ENCODE measurements at places on chromosomes 7 and 10. TPM values are rescaled to one million over a fixed set of nuclear protein-coding genes. Genes with fewer than 3 reads are reported as not detected.
A peak's percentile ranks its signal among the peaks of the same experiment; 100 is the strongest.

DNA sequence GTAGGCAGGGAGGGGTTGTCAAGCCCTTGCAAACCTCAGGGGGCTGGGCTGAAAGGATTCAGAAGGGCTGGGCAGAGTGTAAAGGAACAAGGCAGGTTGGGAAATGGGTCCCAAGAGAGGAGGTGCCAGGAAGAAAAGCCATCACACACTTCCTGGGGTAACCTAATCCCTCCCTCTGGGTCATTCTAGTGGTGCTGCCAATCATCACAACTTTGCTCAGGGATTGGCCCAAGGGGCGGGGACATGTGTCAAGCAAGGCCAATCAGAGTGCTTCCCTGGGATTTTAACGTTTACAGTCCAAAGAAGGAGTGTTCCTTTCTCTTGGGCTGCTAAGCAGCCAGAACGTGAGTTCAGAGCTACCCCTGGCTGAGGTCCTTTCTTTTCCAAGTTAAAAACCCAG lies 57.1 kb upstream of the NPTX2 start:
- H3K36me3 ChIP-seq, result no peaks in the 10 kb centered on the region
- peaks cover 25% of the 10 kb centered on the region for H3K27me3 ChIP-seq

DNA sequence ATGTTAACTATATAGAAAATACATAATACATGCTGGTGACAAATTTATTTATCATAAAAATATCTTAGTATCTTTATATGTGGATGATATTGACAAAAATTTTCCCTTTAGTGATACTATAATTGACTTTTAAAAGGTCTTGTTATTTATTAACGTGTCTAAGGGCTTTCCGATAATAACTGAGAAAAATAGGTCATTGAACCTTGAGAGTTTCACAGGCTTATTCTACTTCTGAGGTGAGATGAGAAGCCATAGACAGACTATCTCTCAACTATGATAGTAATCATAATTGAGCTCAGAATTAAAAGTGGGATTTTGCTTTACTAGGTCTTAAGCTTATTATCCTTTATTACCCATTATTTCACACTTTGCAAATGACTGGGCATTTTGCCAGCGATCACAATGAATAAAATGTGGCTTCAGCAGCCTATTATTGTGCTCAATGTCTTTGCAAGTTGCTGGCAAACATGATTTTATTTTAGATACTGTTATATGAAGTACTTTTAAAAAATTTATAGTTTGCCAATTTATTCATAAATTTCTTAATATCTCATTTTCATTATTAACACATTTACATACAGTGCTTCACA lies 574.5 kb downstream of the ZWINT start:
- no peaks in the 10 kb centered on the region for H3K36me3 ChIP-seq
- H3K27me3 ChIP-seq, result no peaks in the 10 kb centered on the region
- DNase-seq, result no peak

DNA sequence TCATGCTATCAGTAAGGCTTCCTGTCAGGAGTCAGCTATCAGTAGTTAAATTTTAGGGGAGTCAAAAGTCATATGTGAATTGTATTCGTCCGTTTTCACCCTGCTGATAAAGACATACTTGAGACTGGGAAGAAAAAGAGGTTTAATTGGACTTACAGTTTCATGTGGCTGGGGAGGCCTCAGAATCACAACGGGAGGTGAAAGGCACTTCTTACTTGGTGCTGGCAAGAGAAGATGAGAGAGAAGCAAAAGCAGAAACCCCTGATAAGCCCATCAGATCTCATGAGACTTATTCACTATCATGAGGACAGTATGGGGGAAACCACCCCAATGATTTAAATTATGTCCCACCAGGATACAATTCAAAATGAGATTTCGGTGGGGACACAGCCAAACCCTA lies 47.1 kb downstream of the KLF6 start:
- H3K4me3 ChIP-seq, result no peak overlapping the region
- H3K4me1 ChIP-seq, result peaks cover 1% of the 10 kb centered on the region
- no peaks in the 10 kb centered on the region for H3K27me3 ChIP-seq
- H3K27ac ChIP-seq, result no peak overlapping the region
- DNase-seq, result no peak
- H3K36me3 ChIP-seq, result no peaks in the 10 kb centered on the region

DNA sequence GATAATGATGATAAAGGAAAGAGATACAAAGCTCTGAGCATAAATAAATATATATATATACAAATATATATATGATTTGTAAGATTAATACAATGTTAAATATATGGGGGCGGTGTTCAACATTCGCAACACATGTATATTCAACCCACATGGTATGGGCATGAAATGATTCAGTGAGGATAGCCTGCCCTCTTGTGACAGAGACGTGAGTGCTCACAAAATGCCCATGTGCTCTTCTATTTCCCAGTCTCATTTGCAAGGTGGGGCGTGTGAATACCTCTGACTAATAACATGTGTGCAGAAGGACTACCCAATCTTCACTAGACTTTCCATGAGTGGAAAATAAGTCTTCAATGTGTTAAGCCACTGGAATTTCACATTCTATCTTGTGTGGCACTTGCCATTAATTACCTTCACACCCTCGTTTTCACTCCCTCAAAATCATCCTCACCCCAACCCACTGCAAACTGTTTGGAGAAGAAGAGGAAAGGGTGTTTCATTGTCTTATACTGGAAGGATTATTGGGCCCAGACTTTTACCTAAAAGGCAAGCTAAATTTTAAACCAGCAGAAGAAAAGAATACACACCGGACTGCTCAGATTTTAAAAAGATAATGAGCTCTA lies 26.9 kb downstream of the ASAH2 start:
- no peaks in the 10 kb centered on the region for H3K4me1 ChIP-seq
- peak; percentile 19 for DNase-seq
- peaks cover 10% of the 10 kb centered on the region for H3K27me3 ChIP-seq

DNA sequence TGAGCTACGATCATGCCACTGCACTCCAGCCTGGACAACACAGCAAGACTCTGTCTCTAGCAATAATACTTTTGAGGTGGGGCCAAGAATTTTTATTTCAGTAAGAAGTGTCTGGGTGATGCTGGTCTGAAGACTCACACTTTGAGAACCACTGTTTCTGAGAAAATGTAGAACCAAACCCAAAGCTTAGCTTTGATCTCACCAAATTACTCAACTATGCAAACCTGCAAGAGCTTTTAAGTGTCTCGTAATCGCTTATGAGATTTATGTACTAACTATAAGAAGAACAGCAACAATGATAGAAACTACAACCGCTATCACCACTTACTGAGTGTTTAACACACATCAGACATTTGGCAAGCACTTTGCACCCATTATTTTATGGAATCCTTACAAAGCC lies 29.5 kb downstream of the APBB1IP start:
- peaks cover 97% of the 10 kb centered on the region for H3K4me1 ChIP-seq
- H3K36me3 ChIP-seq, result peaks cover 11% of the 10 kb centered on the region
- peak overlapping the region; percentile 91 for H3K27ac ChIP-seq
- peak overlapping the region; percentile 58 for H3K4me3 ChIP-seq
- peak; percentile 40 for DNase-seq
- H3K27me3 ChIP-seq, result no peaks in the 10 kb centered on the region

DNA sequence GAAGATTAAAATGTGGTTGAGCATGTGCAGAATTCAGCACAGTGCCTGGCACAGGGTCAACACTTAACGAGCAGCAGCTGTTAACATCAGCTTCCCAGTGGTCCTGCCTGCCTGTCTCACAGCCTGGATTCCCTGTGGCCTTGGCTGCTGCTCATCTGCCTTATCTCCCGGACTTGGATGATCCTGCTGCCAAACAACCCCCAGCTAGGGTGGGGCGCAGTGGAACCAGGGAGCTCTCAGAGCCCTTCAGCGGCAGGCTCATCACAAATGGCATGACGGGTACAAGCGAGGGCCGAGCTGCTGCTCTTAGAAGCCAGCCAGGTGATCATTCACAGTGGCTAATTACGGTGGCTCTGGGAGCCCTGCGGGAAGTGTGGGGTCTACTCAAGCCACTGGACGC lies 13.0 kb upstream of the SMARCD3 start:
- DNase-seq, result no peak
- H3K4me3 ChIP-seq, result no peak overlapping the region
- no peaks in the 10 kb centered on the region for H3K4me1 ChIP-seq
- no peak overlapping the region for H3K27ac ChIP-seq
- no peaks in the 10 kb centered on the region for H3K27me3 ChIP-seq

DNA sequence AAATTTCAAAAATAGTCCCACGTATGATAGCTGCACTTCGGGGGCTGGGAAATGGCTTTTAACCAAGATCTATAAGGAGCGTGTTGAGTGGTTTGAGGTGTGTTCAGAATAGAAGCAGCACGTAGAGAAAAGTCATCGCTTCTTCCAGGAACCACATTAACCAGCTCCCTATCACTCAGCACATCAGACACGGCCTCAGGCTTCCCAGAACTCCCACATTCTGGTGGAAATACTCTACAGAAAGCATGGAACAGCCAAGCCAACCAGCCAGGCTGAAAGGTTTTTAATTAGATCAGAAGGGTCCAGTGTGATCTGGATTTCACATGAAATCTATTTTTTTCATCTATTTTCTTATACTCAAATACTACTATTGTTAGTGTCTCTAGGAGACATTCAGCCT lies 231.5 kb upstream of the NRP1 start:
- no peak for DNase-seq
- no peaks in the 10 kb centered on the region for H3K4me1 ChIP-seq
- no peaks in the 10 kb centered on the region for H3K36me3 ChIP-seq
- peaks cover 15% of the 10 kb centered on the region for H3K27me3 ChIP-seq

DNA sequence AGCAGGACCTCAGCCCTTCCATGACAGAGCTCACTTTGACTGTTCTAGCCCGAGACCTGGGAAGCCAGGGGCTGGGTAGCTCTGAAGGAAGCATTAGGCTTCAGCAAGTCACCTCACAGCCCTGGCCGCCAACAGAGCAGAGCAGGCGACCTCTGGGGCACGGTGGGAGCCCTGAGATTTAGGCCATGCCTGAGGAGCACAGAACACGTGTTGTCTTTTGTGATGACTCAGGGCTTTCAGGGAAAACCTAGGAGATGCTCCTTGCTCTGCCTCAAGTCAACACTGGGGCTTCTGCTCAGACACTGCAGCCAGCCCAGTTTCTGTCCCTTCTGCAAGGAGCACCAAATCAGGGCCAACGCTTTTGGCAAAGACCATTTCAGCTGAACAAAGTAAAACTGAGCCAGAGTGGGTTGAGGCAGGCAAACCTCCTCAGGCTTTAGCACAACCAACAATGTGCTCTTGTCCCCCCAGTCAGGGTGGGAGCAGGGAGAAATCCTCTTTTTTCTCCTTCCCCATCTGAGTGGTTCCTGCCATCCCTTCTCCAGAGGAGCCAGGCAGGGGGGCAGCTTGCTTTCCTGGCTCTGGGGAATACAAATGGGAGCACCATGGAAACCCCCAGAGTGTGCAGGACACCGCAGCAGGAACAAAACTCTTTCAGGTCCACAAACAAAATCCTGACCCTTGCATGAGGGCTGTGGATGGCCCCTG lies 14.4 kb downstream of the CAMK2G start:
- peak overlapping the region; percentile 93 for H3K27ac ChIP-seq
- no peaks in the 10 kb centered on the region for H3K27me3 ChIP-seq
- H3K36me3 ChIP-seq, result no peaks in the 10 kb centered on the region
- no peak for DNase-seq

DNA sequence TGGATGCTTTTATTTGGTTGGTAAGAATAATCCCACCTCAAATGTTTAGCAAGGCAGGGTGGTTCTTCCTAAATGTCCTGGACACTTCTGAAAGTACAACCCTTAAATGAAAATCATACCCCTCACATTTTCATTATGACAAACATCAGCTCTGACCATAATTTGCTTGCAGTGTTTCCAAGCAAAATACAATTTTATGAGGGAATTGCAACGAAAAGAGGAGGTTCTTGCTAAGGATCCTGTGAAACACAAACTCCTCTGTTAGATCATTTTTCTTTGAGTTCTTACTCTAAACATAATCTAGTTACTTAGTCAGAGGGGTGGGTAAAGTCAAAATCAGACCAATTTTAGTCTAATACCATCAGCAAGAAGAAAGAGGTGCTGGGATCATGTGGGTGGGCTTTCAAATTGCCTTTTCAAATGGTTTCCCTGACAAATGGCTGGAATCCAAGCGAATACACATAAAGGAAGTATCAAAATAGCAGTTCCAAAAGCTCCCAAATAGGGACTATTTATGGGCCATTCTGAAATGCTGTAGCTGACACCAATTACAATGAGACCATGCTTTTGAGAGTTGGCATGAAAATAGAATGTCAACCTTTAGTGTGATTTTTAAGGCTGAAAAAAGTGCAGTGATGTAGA lies 164.9 kb upstream of the INHBA start:
- H3K27ac ChIP-seq, result no peak overlapping the region
- H3K4me1 ChIP-seq, result peaks cover 7% of the 10 kb centered on the region
- peaks cover 6% of the 10 kb centered on the region for H3K36me3 ChIP-seq
- no peaks in the 10 kb centered on the region for H3K27me3 ChIP-seq
- H3K4me3 ChIP-seq, result no peak overlapping the region

GRCh38 chr7:25122373-25122772 lies 2.7 kb downstream of the CYCS start:
- H3K27ac ChIP-seq, result peak overlapping the region; percentile 86
- H3K36me3 ChIP-seq, result peaks cover 8% of the 10 kb centered on the region
- H3K4me3 ChIP-seq, result no peak overlapping the region
- H3K27me3 ChIP-seq, result no peaks in the 10 kb centered on the region

DNA sequence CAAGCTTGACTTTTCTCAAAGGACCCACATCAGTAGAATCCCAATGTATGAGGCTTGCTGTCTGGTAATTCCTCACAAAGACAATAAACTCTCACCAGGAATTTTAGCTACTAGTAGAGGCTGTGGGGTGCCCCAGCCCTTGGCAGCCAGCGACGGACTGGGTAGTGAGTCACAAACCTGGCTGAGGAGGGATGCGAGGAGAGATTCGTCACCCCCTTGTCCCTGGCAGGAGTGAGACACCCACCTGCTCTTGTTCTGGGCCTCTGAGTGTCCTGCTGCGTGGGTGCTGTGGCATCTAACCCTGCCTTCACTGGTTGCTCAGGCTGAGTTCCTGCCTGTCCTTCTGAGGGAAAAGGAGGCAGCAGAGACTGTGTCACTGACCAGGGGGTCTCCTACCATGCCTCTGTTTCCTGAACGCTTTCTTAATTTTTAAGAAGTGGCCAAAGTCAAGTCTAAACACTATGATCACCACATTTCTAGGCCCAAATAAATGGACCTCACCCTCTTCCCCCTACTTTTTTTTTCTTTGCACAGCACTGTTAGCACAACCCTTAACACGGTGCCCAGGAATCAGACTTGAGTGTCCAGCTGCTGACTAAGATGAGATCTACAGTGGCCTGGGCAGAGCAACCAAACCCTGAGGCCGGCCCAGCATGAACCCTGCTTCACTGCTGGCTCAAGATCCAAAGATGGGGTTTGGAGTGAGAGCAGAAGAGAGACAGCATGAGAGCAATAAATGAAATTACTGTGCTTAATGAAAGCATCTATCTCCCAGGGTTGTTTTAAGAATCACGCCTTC lies 146.4 kb downstream of the ANLN start:
- no peak overlapping the region for H3K4me3 ChIP-seq
- H3K27ac ChIP-seq, result peak overlapping the region; percentile 47
- H3K4me1 ChIP-seq, result no peaks in the 10 kb centered on the region
- no peak for DNase-seq

- H3K27ac ChIP-seq, result no peak overlapping the region
- no peak for DNase-seq
- H3K27me3 ChIP-seq, result no peaks in the 10 kb centered on the region
- no peaks in the 10 kb centered on the region for H3K36me3 ChIP-seq
- no peak overlapping the region for H3K4me3 ChIP-seq
- H3K4me1 ChIP-seq, result peaks cover 14% of the 10 kb centered on the region
Measured at GRCh38 chr7:1950452-1951158, 280.5 kb downstream of the ELFN1 start.

- peaks cover 4% of the 10 kb centered on the region for H3K4me1 ChIP-seq
- H3K27ac ChIP-seq, result peak overlapping the region; percentile 21
- no peak overlapping the region for H3K4me3 ChIP-seq
- DNase-seq, result no peak
- no peaks in the 10 kb centered on the region for H3K36me3 ChIP-seq
Measured at GRCh38 chr10:47192273-47192672, 107.7 kb upstream of the GDF10 start.

The RPS24 gene
- polyA plus RNA-seq, result 1,624 TPM

The HYAL4 gene
- not detected for polyA plus RNA-seq

The PNLIPRP1 gene
- polyA plus RNA-seq, result not detected

The CALML3 gene
- polyA plus RNA-seq, result not detected
